ENCODE measurements at places on chromosomes 5 and 9.

DNA sequence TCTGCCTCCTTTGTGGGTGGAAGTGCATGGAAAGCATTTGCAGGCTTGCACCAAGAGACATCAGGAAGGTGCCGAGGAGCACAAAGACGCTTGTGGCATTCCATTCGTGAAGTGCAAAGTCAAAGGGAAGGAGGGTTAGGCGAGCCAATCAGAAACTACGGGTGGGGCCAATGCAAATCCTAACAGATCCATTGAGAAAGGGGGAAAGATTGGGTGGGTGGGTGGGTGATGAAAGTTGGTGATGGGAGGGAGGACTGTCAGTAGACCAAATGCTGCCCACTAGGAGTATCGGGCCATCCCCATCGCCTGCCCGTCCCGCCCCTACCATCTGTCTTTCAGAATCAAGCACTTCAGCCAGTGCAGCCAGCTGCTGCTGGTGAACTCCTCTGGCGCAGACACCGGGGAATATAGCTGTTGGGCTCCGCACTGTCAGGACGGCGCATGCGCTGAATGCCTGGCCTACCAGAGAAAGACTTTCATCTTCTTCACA is 17.1 kb upstream of the ANXA6 start:
- DNase-seq, result no peak

DNA sequence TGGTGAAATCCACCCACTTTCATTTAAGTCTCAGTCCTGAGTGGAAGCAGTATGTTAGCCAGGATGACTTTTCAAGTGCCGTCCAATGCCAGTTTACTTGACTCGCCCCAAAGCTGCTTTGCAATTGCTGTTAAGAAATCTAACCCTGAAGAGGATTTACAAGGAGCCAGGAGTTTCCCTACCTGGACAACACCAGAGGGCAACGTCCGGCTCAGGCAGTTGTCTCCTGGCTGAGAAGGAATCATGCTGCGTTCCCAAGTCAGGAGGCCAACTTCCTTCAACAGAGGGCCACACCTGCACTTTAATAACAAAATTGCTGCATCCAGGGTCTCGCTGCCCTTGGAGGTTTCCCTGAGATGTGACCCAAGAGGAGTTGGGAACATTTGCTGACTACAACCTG is 65.8 kb downstream of the BOD1 start:
- no peak for DNase-seq

DNA sequence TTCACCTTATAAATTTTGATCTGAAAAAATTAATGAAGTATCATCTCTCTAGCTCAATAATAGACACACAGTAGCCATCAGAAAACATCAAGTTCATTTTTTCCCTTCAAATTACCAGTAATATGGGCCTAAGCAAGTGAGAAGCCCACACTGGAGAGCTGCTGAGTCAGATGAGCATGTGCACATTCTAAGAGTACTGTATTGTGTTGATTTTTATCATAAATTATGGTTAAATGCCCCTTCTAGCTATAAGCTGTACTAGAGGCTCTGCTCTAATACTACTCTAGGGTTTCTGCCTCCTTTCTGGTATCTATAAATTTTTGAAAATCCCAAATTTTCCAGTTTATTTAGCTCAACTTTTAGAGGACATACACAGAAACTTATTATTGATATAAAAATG is 42.1 kb upstream of the TYRP1 start:
- no peak for DNase-seq

DNA sequence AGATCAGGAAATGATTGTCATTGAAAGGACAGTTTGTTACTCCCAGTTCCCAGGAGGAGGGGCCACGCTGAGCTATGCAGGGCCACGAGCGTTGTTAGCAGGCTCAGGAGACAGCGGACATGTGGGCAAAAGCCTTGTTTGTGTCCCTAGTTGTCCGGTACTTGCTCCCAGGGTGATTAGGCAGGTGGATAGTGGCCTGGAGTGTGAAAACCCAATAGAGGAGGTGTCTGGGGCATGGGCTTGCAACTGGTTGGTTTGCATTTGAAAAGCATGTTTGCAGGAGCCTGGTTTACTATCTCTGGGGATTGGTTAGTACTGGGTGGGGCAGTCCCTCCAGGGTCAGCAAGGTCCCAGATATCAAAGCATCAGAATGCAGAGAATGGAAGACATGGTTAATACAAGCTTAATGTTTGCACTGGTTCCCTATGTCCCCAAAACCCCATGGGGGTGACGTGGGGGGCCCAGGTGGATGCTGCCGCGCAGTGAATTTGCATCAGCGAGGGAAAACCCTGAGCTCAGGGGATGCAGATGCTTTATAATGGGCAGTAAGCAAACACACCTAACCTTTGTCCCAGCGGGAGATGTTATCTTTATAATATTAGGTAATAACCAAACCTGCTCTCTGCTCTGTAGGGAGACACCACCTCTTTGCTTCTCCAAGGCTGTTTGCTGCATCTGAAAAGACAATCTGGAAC is 39.7 kb downstream of the ROPN1L start:
- DNase-seq, result no peak

DNA sequence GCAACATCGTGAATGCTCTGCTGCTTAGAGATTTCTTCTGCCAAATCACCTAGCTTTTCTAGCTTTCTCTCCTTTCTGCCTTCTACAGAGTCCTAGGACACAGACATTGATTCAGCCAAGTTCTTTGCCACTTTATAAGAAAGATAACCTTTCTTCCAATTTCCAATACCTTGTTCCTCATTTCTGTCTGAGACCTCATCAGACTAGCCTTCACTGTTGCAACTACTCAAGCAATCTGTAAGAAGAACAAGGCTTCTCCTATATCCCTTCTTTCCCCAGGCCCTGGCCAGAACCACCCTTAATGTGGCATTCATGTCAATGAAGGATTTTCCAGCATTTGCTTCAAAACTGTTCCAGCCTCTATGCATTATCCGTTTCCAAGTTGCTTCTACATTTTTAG is 24.3 kb downstream of the FBXO10 start:
- DNase-seq, result no peak

DNA sequence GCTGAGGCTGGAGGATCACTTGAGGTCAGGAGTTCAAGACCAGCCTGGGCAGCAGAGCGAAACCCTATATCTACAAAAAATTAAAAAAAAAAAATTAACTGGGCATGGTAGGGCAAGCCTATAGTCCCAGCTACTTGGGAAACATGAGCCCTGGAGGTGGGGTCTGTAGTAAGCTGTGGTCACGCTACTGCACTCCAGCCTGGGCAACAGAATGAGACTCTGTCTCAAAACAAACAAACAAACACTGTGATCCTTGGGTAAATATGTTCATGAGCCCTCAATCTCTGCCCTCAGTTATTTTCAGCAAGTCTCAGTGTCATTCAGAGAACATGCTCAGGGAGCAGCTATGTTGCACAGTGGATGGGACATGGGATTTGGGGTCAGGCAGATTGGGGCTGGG is 76.2 kb downstream of the PTTG1 start:
- DNase-seq, result no peak

DNA sequence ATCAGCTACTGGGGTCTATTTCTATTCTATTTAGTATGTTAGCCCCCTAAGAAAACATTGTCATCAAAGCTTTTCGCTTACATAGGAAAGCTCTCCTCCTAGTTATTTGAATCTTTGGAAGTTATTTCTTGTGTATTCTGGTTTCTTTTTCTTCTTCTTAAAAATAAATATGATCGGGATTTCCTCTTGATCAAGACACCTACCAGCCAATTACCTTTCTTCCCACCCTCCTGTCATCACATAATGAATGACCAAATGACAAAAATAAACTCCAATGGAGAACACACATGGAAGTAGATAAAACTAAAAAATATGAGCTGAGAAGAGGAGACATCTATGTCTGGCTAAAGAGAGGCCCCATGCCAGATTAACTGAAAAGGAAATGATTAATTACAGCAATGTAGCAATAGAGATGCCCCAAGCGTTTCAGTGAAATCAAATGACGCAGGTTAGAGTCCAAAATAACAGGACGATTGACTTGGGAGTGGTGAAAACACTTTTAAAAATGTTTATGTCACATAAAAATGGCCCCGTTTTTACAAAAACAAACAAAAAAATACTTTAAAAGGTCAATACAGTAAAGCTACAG is 59.5 kb upstream of the PCSK1 start:
- no peak for DNase-seq

GRCh38 chr5:143771189-143771588 is 40.8 kb upstream of the HMHB1 start:
- DNase-seq, result no peak

GRCh38 chr5:76305775-76306174 is 97.3 kb upstream of the IQGAP2 start:
- DNase-seq, result no peak

DNA sequence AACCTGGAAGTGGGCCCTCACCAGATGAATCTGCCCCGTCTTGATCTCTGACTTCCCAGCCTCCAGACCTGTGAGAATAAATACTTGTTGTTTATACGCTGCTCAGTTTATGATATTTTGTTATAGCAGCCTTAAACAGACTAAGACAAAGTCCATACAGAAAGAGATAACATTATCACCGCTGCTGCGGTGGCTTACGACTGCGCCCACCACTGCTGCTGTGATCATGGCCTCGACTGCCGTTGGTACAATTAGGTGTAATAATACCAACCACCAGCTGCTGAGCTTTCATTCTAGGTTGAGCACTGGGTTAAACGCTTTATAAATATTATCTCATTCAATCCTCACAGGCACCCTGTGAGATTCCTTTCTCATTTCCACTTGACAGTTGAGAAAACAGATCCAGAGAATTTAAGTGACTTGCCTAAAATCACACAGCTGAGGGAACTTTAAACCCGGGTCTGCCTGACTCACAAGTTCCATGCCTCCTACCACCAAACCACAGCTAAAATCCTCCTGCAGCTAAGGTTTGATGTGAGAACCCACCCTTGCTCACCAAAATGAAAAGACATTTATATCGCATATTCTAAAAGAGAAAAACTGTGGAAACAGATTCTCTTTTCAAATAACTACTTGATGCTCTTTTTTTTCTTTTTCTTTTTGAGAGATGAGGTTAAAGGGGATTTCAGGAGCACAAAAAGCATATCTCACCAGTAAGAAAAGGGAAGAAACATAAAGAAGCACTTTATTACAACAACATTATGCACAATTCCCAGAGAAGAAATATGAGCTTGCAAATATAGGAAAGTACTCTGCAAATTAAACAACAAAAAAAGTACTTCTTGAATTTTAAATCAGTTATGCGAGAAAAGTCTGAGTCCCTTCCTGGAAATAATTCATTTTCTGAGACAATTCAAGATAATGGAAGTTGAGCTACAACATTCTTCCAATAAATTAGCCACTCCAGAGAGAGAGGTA is 23.9 kb downstream of the GOLM1 start:
- DNase-seq, result no peak

GRCh38 chr5:156174225-156174624 is 152.7 kb upstream of the SGCD start:
- no peak for DNase-seq

- no peak for DNase-seq
Measured at GRCh38 chr5:41796061-41796460, 74.2 kb downstream of the OXCT1 start.

DNA sequence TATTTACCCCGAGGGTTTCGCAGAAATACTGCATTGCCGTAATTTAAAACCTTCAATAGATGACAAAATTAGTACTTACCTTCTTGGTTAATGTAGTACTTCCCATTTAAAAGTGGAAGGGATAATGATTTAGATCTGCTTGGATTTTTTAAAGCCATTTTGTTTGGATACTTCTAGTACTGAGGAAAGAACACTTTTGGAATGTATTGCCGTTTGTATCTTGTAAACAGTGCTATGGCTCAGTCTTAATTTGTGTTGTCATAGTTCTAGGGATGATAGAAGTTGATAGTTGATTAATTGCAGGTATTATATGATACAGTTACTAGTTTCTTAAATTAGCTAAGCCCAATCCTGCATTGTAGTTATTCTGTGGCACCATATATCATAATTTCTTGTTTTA is 33.1 kb downstream of the TNPO1 start:
- DNase-seq, result no peak

GRCh38 chr9:76873056-76873792 is 32.7 kb downstream of the PRUNE2 start:
- DNase-seq, result no peak

DNA sequence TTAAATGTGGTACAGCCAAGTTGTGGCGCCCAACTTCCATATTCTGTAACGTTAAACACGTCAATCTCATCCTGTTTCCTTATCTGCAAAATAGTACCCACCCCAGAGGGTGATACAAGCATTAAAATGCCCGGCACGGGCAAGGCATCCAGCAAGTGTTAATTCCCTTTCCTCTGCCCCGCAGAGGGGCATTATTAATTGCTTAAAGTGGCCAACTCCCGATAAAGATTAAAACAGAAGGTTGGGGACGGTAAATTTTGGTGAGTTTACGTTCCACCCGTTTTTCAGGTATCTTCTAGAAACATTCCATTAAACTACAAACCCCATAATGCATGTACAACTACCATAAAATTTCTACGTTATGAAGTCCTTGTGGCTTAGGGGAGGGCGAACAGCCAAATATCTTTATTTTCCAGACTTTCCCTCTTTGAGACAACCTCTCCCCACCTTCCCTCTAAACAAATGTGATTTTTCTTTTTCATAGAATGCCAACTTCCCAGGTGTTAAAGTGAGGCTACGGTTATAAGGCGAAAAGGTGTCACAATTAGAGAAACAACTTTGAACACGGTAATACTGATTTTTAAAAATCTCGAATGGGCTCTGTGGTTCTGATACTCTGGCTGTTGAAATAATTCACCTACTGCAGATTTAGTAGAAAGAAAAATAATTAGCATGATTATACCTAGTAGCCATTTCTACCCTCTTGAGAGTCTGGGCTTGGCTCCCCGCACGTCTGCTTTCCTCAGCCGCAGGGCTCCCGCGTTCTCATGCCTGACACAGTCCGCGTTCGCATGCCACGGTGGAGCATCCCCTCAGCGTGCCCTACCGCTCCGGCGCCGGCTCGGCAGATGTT is 1.2 kb upstream of the GPBP1 start:
- no peak for DNase-seq

DNA sequence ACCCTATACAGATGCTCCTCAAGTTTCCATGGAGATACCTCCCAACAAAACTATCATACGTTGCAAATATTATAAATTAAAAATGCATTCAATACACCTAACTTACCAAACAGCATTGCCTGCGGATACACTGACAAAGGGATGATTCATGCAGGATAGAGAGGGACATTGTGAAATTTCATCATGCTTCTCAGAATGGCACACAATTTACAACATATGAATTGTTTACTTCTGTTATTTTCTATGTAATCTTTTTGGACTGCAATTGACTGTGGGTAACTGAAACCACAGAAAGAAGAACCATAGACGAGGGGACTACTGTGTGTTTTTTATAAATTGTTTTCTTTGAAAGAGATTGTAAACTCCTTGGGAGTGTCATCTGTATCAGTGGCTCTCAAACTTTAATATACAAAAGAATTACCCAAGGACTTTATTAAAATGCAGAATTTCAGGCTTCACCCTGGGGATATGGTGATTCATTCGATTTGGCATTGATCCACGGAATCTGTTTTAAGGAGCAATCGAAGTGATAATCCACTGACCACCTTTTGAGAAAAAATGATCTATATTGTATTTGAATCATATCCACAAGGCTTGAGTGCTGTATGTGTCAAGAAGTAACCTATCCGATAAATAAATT is 146.4 kb downstream of the SGCD start:
- DNase-seq, result no peak

GRCh38 chr5:137146402-137146890 is 352.7 kb downstream of the SPOCK1 start:
- DNase-seq, result peak; percentile 39

GRCh38 chr5:107512029-107512428 is 158.7 kb downstream of the EFNA5 start:
- no peak for DNase-seq
